ENCODE measurements at places on chromosomes 5 and 9.

DNA sequence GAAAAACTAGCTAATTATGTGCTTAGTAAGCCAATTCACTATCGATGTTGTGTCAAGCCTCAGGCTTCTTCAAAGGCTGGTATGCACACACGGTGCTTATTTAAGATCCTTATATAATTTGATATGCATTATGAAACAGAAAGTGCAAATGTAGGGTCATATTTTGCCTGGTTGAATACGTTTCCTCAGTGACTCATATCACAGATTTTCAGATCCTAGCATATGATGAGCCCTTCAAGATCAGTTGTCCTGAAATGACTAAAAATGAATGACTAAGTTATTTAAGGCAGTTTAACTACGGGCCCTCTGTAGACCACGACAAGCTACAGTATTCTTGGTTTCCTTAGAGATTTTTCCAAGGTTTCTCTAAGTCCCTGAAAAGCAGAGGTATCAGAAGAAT is 778.3 kb downstream of the PRELID2 start:
- no peak for DNase-seq

DNA sequence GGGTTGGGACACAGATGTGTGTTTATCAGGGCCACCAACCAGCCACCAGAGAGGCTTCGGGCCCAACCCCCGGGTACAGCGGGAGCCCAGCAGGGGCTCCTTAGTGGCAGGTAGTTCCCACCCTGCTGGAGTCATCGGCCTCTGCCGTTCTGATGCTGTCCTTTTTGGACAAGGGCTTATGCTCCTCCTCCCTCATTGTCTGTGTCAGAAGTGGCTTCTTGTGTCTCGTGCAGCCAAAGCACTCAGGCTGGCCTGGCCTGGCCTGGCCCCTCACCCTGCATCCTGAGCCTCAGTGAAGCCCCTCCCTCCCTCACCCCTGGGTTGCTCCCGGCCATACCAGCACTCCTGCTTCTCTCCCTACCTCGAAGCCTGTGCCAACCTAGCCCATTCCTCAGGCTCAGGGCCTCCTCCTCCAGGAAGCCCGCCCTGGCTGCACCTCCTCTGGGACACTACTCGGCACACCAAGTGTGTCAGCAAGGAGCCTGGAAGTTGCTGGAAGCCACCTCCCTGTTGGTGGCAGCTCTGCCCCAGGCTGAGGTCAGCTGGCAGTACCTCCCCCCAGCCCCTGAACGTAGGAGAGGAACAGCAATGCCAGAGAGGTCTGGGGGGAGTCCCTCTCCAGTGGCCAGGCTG is 4.1 kb upstream of the UBAC1 start:
- no peak for DNase-seq

- DNase-seq: no peak
Observed at GRCh38 chr5:76099286-76099702, 16.1 kb downstream of the SV2C start.

DNA sequence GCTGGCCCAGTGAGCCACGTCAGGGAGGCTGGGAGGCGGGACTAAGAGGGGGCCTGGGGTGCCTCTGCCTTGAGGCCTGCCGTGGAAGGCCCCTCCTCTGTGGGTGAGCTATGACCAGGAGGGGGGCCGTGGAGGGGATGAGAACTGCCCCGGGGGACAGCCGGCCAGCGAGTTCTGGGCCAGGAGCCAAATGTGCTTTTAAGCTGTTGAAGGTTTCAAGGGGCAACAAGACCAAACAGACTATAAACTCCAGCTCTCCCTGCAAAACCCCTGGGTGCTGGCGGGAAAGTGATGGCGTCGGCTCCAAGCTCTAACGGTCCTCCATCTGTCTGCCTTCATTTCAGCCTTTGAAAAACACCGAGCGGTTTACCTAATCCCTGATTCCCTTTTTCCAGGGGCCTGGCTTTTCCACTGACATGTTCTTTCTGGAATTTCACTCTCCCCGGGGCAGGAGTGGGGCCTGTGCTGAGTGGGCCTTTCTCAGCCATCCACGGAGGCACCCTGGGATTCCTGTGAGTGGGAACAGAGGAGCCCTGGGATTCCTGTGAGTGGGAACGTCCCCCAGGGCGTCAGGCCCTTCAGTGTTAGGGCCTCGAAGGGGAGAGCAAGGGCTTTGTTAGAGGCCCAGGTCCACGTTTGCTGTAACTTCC is 65.6 kb downstream of the COL5A1 start:
- no peak for DNase-seq

DNA sequence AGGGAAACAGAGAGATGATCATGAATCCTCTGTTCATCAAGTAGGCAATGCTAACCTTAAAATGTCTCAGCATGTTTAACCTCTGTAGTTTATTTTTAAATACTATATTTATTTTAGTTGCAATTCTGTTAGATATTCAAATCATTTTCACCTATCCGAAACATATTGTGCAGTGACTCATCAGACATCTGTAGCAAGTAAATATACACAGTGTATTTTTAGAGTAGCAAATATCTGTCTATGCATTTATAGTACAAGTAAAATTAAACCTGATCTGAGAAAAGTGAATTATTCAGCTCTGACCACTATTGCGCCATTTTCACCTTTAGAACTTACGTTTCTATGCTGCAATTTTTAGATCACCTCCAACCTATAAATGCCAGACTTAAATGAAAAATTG is 24.3 kb upstream of the TUSC1 start:
- DNase-seq: no peak

DNA sequence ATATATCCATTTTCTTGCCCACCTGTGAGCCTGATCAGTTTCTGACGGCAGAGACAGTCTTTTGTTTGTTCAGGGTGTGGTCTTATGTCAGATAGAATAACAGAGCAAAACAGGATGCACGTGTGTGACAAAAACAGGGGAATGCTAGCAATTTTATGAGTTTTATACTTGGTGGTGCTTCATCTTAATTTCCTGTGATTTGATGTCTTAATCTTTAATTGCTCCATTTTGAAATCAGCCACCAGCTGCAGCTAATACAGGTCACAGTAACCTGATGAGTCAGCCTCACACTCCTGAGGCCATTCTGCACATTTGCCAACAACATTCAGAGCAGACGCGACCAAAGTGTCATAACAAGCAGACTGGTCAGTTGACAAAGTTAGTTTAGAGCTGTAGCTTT is 42.3 kb upstream of the JMY start:
- DNase-seq: no peak

- no peak for DNase-seq
Observed at GRCh38 chr9:132146039-132146438, 15.8 kb upstream of the NTNG2 start.

- no peak for DNase-seq
Observed at GRCh38 chr5:56211298-56211865, 21.7 kb downstream of the ANKRD55 start.

DNA sequence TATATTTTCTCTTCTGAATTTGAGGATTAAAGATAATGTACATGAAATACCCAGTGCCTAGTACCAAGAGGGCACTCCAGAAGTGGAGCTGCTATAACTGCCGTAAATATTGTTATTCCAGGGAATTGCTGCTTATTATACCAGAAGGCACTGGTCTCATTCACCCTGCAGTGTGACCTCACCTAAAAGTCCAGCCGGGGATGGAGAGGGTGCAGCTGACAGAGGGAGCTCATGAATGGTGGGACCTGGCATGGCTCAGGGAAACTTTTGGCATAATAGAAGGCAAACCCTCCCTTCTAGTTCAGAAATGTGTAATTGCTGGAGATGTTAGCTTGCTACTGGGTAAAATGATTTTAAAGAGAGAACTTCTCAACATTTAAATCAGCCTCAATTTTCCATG is 108.5 kb downstream of the MVB12B start:
- no peak for DNase-seq

GRCh38 chr9:126511411-126511810 is 102.3 kb upstream of the LMX1B start:
- DNase-seq: no peak

GRCh38 chr5:171340491-171340890 is 31.4 kb downstream of the TLX3 start:
- DNase-seq: no peak

DNA sequence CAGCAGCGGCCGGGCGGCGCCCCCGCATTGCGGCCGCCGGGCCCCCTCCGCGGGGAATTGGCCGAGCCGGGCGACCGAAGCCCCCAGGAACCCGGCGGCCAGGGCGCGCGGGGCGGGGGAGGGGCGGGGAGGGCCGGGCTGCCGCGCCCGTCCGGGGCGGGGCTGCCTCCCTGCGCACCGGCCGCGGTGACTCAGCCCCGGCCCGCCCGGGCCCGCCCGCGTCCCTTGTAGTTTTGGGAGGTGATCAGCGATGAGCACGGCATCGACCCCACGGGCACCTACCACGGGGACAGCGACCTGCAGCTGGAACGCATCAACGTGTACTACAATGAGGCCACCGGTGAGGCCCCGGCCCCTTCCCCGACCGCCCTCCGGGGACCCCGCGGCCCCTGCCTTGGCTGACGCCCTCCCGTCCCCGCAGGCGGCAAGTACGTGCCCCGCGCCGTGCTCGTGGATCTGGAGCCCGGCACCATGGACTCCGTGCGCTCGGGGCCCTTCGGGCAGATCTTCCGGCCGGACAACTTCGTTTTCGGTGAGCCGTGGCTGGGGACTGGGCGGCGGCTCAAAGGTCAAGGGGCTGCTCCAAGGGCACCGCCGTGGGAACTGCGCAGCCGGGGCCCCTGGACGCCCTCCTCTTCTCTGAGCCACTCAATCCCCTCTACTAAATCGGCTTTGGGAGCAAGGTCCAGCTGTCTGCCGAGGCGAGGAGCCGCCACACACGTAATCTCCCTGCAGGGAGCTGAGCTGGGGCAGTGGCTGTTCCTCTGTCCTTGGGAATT is 592 bp downstream of the TUBB4B start:
- peak; percentile 56 for DNase-seq

- DNase-seq: no peak
Observed at GRCh38 chr5:54024466-54024865, 285.9 kb downstream of the ARL15 start.

DNA sequence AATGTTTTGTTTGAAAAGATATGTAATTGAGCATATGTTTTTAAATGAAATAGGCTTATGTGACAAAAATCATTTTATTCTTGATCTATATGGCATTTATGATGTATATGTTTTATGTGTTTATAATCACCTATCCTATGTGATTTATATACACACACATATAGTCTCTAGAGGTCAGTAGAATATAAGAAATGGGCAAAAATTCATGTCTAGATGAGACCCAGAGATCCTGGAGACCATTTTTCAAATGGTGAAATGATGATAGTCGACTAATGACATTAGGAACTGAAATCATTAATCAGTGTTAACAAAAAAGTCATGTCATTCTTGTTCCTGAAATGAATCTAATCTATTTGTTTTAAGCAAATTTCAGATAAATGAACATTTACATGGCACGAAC is 709.2 kb upstream of the WWC1 start:
- no peak for DNase-seq

DNA sequence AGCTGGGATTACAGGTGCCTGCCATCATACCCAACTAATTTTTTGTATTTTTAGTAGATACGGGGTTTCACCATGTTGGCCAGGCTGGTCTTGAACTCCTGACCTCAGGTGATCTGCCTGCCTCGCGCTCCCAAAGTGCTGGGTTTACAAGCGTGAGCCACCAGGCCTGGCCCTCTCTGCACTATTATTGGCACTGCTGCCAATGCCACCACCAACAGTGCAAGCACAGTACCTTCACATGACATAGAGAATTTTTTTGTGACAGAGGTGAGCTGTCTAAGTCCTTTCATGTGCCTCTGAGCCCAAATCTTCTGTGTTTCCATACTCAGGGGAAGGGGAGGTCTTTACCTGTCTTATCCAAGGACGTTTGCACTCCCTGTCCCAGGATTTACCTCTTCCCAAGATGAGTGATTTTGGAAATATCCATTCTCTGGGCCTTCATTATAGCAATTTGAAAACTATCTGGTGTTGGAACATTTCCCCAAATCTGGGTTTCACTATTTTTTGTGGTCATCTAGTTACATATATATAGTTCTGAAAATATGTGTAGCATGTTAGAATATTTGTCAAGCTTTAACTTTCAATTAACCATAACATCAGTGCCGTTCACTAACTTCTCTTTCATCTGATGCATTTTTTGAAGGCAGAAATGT is 5.4 kb upstream of the CD180 start:
- DNase-seq: no peak

DNA sequence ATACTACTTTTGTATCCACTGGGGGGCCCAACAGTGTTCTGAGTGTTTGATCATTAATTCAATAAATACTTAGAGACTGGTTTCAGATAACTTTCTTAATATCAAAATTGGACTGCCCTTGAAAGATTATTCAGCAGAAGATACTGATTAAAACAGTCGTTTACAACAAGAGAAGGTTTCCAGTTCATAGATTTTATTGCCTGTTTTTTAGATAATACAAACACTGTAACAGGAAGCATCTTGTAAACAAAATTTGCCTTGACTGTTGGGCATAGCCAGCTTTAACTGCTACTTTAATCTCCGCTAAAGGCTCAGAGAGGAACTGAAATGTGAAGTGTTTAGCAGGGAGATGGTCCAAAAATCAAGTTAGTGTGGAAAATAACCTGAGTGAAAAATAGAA is 1168.7 kb upstream of the NUDT12 start:
- no peak for DNase-seq
